ENCODE measurements at places on chromosomes 3 and 15.

DNA sequence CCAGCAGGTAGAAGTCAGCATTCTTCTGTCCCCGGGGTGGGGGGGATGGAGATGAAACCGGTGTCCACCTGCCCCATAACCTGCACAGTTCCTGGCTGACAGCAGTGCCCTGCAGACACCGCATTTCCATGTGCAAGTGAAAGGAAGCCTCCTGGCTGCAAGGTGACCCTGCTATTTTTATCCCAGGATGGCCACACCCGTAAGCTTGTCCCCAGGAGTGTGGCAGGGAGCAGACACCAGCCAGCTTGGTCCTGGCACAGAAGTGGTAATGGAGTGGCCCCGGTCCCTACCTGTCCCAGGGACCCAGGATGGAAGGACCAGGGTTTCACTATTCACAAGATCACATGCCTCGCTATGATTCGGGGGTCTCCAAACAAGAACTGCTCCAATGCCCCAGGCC is 85.3 kb upstream of the RPL32 start:
- no peak for DNase-seq

- DNase-seq = peak; percentile 57
Observed at GRCh38 chr15:36936613-36937012, 163.7 kb downstream of the MEIS2 start.

GRCh38 chr3:171757361-171758034 is 52.8 kb downstream of the PLD1 start:
- DNase-seq = no peak

GRCh38 chr15:42145546-42146455 is 10.6 kb downstream of the PLA2G4F start:
- DNase-seq = no peak

DNA sequence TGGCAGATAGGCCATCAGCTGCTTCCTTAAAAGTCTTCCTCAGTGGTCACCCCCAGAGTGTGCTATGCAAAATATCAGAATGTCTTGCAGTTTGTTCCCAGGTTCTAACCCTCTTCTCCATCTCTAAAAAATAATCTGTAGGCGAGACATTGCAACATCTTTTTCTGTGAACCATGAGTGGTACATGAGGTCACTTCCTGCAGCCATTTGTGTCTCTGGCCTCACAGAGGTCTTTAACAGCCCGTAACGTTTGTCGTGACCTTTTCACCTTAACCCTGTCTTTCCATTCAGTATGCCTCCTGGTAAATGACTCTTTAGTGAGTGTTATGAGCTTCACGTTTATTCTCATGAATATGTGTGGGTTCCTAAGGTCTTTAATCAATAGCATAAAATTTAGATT is 145.4 kb downstream of the KLHL25 start:
- DNase-seq = peak; percentile 57

- no peak for DNase-seq
Observed at GRCh38 chr3:81624756-81625155, 136.7 kb downstream of the GBE1 start.

DNA sequence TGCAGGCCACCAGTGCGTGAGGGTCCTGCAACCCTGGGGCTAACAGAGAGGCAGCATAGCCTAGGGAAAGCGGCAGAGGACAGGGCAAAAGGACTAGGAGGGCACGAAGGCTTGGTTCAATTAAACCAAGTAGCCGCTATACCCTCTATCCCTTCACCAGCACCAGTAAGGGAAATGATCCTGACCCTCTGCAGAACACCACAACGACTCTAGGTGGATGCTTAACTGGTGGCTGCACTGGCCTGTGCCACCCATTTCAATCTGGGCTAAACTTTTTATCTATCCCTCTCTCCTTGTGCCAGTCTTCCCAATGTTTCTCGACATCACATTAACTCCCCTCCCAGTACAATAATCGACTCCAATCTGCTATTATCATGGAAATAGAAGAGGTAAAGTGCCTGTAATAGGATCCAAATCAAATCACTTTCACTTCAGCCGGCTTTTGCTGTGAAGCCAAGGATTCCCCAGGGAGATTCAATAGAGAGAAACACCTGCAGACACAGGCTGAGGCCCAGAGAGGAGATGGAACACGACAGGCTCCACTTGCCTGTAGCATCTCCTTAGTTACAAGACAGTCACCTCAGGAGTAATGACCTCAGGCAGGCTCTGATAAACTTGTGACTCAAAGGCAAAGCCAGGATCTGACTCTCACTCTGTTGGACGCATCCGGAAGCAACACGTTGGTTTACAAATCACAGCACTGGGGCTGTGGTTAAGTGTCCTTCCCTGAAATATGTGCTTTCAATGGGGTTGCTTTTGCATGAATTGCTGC is 791.6 kb upstream of the ARRDC4 start:
- no peak for DNase-seq

GRCh38 chr3:49780080-49780974 is 6.0 kb downstream of the IP6K1 start:
- DNase-seq = no peak

Measured in fibroblast of skin of abdomen (primary cell).